Activated CD4-positive, CD25-positive, alpha-beta regulatory T cell treated with anti-CD3 and anti-CD28 coated beads, Interleukin-2, amount 50 U/mL, for 16 hours (primary cell): ENCODE measurements at places on chromosomes 2 and 18.

DNA sequence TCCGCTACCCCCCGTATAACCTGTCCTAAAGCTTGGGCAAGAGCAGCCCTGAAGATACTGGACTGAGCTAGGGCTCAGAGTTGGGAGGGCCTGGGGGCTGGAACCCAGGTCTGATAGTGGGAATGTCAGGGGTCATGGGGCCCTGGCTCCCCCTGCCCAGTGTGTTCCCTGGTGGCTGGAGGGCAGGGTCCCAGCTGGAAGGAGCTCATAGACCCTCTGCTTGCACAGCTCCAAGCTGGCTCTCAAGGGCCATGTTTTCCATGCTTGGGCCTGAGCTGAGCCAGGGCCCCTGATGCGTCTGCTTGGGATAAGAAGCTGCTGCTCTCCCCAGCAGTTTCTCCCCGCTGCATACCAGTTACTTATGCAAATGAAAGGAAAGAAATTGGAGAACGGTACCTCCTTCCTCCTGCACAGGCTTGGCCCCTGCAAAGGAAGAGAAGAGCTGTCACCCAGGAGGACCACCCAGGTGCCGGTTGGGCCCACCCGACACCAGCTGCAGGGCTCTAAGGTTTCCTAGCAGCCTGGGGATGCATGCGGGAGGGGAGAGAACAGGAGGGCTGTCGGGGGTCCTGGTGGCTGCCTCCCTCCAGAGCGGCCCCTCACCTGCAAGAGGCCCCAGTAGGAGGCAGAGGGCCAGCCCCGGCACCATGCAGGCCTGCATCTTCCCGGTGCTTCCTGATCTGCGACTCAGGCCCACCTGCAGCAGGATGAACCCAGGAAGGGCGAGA is 628 bp downstream of the OTOS start:
- DNase-seq: no peak

DNA sequence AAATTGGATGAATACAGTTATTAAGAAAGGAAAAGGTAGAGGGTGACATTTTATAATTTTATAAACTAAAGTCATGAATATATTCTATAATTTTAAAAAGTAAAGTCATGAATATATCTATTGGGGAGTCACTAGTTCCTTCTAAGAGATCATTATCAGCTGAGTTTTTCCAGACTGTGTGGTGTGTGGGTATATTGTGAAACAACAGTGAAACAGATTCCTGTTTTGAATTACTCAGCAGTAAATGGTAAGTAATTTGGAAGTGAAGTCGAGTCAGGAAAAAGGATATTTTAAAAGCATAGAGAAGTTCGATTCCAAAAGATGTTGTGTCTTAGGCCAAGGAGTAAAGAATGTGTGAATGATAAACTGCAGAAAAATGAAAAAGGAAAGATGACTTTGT is 1018.2 kb upstream of the NXPH2 start:
- DNase-seq: no peak

- no peak for DNase-seq
Measured at GRCh38 chr18:78271790-78272189, 707.8 kb upstream of the SALL3 start.

DNA sequence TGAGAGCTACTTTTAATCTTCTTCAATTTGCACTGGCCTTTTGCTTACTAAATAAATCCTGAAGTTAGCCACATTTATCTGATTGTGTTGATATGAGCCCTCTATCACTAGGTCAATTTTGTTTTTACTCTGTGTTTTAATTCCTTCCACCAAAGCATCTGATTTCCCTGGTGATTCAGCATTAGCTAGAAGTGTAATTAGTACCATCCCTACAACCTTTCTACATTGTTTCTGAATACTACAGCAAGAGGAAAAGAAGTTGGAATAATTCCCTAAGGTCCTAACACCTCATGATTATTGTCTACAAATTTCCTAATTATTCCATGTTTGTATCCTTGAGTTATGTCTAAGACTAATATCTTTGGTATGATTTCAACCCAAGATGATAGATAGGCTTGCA is 1093.6 kb downstream of the SUCLG1 start:
- DNase-seq: no peak

DNA sequence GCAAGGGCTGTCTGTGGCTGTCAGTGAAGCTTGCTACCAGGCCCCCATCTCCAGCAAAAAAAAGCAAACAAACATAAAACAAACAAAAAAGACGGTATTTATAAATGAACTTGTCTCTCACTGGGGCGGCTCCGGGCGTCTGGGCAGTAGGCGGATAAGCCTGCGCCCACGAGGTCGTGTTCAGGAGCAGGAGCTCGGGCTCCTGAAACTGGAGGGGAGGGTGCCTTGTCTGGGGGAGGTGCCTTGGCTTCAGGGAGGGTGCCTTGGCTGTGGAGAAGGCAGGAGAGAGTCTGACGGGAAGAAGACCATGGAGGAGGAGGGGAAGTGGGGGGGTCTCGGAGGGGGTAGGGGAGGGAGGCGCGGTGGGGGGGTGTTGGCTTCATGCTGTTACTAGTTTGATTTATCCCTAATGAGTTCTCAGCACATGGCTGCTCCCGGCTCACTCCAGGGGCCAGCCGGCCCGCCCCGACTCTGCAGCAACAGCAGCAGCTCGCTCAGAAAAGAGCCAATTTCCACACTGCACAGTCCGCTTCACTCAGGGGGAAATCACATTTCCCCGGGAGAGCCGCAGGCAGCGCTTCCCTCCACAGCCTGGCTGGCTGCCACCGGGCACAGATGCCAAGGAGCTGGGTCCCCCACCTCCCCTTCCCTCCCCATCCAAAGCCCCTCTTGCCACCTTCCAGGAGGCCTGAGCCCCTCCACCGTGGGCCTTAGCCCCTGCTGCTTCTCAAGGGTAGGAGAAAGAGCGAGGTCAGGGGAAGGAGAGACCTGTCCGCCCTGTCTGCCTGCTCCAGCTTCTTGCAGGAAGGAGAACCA is 38.7 kb downstream of the PSD4 start:
- DNase-seq: no peak
